ENCODE measurements at places on chromosomes 13 and 19.
A peak's percentile ranks its signal among the peaks of the same experiment; 100 is the strongest.

- no peak for DNase-seq
Observed at GRCh38 chr13:90477216-90477615, 870.3 kb upstream of the MIR17HG start.

GRCh38 chr19:16327911-16328823 lies 3.5 kb downstream of the KLF2 start:
- peak; percentile 39 for DNase-seq

- no peak for DNase-seq
Observed at GRCh38 chr19:16524991-16525734, 17.1 kb downstream of the CHERP start.

DNA sequence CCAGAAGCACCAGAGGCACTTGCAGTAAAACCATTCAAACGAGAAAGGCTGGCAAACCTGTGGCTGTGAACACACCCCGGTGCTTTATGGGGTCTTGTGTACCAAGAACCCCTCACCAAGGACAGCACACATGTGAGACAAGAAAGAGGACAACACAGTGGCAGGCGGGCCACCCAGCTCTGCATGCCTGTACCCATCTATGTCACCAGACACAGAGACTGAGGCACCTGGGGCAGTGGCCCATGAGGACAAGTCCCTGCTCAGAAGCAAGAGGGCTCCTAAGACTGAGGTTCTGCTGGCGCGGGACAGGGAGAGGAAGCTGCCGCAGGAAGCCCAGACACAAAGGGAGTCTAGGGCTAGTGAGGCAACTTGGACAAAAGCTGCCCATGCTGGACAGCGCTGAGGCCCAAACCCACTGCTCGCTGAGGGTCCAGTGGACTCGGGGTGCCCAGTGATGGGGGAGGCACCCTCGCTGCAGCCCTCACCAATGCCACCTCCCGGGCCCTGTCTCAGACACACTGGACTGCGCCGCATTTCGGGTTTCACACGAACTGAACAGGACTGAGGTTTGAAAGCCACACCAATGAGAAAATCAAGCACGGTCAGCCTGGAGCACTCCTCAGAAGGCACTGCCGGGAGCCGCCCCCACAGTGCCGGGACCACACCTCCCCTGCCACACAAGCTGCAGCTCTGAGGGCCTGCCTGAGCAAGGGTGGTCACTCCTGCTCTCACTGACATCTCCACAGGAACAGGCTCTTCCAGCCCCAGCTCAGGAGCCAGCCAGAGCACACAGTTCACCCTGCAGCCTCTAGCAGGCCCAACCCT lies 232.7 kb downstream of the TUBA3C start:
- DNase-seq: no peak

- no peak for DNase-seq
Observed at GRCh38 chr13:46850214-46850613, 46.6 kb downstream of the HTR2A start.

DNA sequence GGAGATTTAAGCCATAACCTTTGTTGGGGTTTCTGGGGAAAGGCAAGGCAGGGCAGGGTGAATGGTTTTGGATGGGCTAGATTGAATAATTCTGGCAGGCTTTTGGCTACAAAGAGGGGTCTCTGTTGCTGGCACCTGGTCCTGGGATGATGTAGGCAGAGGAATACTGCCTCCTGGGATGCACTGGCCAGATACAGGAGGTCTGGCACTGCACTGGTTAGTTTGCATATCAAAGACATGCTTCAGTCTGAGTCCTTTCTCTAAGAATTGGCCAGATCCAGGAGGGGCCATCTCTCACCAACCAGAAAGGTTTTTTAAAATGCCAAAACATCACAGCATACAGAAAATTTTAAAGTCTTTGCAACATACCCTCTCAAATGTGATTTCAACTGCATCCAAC lies 8.0 kb upstream of the MEDAG start:
- DNase-seq: no peak

DNA sequence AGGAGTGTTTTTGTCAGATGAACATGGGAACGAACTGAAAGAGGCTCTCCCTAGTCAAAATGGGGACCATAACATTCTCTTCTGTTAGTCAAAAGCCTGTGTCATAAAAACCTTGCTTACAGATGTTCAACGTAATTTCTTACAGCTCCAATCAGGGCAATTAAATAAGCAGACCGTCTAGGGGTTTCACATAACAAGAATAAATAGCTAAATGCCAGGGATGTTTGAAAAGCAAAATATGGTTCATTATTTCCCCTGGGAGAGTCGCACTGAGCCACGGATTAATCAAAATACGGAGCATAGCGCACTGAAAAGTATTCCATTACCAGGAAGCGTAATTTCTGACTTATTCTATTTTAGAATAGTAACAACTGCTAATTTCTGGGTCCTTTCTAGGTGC lies 63.7 kb upstream of the MRI1 start:
- no peak for DNase-seq

DNA sequence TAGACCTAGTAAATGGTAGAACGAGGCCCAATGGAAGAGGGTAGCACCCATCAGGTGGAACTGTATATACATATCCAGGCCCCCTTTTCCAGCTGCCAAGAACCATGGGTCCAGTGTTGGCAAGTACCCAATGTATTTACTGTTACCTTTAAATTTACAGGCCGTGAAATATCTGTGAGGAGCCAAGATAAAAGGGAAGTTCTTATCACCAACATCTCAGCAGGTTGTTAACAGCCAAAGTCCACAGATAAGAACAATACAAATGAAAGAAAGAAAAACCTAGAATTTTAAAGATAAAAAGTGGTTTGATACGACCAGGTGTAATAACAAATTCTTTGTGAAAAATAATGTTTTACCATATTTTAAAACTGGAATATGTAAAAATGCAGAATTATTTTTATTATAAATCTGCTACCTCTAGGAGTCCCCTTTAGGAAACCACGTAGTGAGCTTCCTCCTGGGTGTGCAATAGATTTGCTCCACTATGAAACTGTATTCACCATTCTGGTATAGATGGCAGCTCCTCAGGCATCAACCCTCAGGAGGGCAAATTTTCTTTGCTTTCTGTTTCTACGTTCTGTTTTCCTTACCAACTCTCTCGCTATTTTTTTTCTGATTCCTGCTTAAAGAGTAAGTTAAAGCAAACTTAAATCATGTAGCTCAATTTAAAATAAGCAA lies 292.2 kb upstream of the SLC10A2 start:
- no peak for DNase-seq

GRCh38 chr13:78254113-78254512 lies 335.5 kb upstream of the EDNRB start:
- no peak for DNase-seq

GRCh38 chr13:111251646-111252445 lies 68.6 kb upstream of the TEX29 start:
- no peak for DNase-seq

GRCh38 chr19:10551698-10552301 lies 8.1 kb downstream of the ATG4D start:
- peak; percentile 37 for DNase-seq

DNA sequence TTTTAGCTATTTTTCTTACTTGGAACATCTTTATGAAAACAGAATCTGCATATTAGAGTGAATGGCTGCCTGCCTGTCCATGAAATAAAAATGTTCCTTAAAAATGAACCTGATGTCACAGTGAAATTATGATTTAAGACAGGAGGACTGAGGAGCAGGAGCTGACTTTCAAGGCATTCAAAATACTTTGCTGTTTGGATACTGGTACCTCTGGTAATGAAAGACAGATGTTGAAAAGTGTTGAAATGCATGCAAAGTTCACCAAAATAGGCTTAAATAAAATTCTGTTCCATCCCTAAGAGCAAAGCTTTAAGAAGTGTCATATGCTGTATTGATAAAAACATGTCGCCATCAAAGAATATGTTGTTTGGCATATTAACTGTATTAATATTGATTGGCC lies 1.7 kb downstream of the ARHGEF7 start:
- no peak for DNase-seq

GRCh38 chr13:107373551-107373950 lies 805.6 kb upstream of the ARGLU1 start:
- no peak for DNase-seq

GRCh38 chr13:40985381-40986100 lies 33.6 kb downstream of the ELF1 start:
- no peak for DNase-seq

- DNase-seq: no peak
Observed at GRCh38 chr13:113886561-113887112, 22.8 kb upstream of the GAS6 start.

GRCh38 chr19:1986357-1987162 lies 29.0 kb downstream of the BTBD2 start:
- no peak for DNase-seq

DNA sequence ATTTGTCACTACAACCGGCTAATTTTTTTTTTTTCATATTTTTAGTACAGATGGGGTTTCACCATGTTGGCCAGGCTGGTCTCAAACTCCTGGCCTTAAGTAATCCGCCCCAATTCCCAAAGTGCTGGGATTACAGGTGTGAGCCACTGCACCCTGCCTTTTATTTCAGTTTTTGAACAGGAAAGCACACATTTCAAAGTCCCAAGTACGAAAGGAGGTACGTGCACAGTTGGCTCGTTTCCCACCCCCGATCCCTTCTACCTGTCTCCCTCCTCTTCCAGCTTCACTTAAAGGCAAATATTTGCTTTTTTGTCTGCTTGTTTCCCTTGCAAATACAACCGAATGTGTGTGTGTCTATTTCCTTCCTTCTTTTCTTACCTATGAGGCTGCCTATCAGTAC lies 30.5 kb downstream of the ZIC5 start:
- no peak for DNase-seq

GRCh38 chr19:8158411-8159074 lies 9.2 kb upstream of the FBN3 start:
- DNase-seq: peak; percentile 17

GRCh38 chr13:35378939-35379338 lies 97.5 kb downstream of the MAB21L1 start:
- no peak for DNase-seq

- DNase-seq: no peak
Observed at GRCh38 chr19:6359568-6360341, 1.6 kb upstream of the CLPP start.

DNA sequence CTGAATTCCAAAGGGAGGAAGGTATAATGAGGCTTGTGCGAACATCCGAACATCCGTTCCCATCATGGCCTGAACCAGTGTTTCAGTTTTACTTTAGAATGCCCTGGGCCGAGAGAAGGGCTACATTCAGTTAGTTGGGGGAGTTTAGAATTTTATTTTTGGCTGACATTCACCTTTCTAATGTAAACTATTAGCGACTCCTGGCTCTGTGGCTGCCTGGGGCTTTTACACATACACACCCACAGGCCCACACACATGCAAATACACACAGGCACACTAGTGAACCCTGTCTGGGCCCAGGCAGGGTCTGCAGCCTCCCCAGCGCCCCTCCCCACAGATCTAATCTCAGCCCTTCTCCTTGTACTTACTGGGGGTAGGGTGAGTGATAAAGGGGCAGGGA lies 6.1 kb downstream of the GAPDHS start:
- no peak for DNase-seq

DNA sequence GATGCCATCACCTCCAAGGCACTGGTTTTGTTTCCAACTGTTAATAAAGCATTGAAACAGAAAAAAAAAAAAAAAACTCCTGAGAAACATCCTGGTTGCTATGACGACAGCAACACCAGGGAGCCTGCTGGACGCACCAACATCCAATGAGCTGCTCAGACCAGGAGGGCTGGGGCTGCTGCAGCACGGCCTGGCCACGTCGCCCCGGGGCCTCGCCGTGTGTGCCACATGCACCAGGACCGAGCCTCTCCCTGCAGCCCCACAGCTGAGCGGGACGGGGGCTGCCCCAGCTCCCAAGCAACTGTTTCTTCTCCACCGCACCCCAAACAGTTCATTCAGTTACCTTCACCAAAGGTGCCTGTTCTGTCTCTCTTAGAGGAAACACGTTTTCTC lies 54.5 kb downstream of the RASA3 start:
- DNase-seq: no peak
